ENCODE measurements at places on chromosomes 4 and X.

- peak; percentile 86 for DNase-seq
Measured at GRCh38 chr4:119103263-119103662, 32.4 kb upstream of the MYOZ2 start.

- DNase-seq: no peak
Measured at GRCh38 chr4:75644095-75644494, 13.8 kb upstream of the CDKL2 start.

GRCh38 chrX:113741744-113742143 is 842.1 kb upstream of the HTR2C start:
- DNase-seq: peak; percentile 24

GRCh38 chr4:146311238-146311970 is 97.1 kb downstream of the REELD1 start:
- DNase-seq: no peak

- no peak for DNase-seq
Measured at GRCh38 chr4:14792702-14793227, 209.5 kb upstream of the CPEB2 start.

DNA sequence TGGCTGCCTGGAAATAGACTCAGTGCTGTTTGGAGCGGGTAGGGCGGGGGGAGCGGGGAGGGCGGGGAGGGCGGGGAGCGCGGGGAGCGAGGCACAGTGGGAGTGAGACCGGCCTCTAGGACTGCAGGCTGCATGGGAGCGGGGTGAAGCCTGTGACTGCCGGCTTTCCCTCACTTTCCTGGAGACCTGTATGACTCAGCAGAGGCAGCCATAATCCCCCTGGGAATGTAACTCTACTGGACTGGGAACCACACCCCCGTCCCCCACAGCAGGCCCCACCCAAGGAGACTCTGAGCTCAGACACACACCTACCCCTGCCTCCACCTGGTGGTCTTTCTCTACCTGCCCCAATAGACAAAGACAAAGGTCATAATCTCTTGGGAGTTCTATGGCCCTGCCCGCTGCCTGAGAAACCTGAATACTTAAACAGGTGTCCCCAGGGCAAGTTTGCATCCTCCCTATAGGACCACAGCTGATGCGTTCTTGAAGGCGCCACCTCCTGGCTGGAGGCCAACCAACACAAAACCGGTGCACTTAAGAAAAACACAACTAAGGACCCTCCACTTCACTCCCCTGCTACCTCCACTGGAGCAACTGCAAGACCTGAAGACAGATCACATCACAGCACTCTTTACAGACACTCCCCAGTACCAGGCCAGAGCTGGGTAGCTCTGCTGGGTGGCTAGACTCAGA is 18.0 kb downstream of the HDAC8 start:
- peak; percentile 70 for DNase-seq
